Renal cortical epithelial cell (primary cell): ENCODE measurements at places on chromosomes 16 and 17.

GRCh38 chr16:54873071-54873470, 57.6 kb upstream of the IRX5 start:
- peak; percentile 19 for DNase-seq

DNA sequence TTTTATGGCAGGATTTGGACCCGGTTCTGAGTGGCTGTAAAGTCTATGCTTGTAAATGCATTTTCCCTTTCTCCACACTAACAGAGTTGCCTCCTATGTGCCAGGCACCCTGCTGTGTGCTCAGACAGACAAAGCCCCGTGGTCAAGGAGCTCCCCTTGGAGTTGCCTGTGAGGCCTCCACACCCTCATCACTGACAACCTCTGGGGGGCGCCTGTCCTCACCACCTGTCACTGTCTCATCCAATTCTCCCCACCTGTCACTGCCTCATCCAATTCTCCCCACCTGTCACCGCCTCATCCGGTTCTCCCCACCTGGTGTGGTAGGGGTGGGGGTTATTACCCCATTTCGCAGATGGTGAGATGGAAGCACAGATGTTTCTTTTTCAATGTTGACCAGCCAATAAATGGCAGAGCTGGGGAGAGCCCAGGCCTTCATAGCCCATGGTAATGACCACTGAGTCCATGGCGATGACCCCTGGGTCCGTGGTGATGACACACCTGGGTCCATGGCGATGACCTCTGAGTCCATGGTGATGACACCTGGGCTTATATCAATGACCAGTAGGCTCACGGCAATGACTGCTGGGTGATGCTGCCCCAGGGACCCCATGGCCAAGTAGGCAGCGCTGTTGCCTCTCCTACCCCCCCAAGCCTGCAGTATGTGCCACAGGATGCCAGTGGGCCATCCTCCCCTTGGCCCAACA, 150.1 kb downstream of the IRF8 start:
- no peak for DNase-seq

DNA sequence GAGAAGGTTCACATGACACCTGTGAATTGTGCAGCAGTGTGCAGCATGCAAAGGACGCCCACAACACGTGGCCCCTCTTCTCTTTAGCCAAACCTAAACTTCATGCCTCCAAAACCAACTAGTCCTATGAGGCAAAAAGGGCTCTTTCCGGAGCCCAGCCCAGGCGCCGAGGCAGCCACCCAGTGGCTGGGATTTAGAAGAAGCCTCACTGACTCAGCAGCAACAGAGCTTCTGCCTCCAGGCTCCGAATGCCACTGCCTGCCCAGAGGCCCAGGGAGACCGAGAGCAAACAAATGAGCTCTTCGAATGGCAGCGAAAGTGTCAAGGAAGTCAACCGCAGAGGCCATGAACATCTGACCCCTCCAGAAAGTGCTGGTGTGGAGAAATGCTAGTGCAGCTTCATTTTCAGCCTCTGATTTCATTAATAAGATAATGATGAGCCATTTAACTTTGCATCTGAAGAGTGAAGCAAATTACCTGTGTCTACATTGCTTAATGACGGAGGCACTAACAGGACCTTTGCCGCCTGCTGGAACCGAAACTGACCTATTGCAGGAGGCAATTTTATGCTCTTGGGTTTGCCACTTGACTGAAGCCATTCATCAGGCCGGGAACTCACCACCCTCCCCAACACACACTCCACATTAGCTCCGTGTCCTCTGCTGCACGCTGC, 157.7 kb upstream of the RPL38 start:
- no peak for DNase-seq

DNA sequence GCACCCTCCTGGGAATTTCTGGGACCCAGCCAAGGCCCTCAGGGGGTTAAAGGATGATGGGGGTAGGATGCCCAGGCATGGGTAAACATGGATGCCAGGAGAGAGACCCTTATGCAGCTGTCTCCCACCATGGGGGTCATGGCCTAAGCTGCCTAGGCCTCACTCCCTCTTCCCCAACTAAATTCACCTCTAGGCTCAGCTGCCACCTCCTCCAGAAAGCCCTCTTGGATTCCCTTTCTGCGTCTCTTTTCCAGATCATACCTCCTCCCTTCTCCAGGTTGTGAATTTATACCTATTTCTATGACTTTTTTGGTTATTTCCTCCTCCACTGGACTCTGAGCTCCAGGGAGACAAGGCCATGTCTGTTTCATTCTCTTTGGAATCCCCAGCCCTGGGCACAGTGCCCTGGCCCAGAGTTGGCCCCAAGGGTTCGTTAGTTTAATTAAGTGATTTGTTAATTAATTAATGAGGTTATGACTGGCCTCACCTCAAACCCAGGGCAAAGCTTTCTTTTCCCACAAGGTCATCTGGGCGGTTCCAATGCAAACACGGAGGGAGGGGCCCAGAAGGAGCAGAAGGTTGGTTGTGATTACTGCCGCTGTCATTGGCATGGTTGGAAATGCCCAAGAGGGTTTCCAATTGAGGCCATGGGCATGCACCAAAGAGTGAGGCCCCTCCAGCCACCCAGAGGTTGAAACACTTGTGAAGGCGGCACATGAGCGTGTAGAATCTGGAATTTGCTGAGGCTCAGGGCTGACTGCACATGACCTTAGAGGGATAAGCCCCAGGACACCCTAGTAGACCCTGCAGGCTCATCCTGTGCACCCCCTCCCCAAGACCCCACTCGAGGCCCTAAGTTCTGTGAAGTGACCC, 6.9 kb upstream of the KRT17 start:
- no peak for DNase-seq

GRCh38 chr17:33284022-33284421, 9.1 kb downstream of the ASIC2 start:
- DNase-seq, result peak; percentile 92
